ENCODE measurements at places on chromosomes 7 and 10.

DNA sequence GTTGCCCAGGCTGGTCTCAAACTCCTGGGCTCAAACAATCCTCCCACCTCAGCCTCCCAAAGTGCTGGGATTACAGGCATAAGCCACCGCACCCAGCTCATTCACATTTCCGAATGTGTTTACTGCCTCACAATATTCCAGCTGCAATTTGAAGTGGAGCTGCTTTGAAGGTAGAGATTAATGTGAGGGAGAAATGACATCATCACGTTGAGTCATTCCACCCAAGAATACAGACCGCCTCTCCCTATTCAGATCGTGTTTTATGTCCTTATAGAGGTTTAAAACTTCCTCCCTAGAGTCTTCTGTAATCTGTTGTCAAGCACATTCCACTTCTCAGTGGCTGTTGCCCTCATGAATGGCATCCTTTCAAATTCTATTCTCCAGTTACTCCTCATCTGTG, 100.4 kb upstream of the PDGFA start:
- DNase-seq: no peak

- no peak for DNase-seq
Measured at GRCh38 chr10:48884179-48885045, 55.2 kb downstream of the LRRC18 start.

DNA sequence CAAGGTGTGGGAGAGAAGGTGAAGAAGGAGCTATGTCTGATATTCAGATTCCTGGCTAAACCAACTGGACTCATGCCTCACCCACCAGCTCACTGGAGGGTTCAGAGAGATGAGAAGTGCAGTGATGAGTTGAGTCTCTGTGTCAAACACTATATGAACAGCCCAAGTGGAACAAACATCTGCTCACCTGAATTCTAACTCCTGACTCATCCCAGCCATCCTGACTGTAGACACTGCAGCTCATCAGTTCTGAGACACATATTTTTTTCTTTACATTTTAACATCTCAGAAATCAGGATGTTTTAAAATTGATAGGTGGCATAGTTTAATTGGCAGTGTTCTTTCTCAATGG, 27.3 kb downstream of the GSDME start:
- DNase-seq: no peak

DNA sequence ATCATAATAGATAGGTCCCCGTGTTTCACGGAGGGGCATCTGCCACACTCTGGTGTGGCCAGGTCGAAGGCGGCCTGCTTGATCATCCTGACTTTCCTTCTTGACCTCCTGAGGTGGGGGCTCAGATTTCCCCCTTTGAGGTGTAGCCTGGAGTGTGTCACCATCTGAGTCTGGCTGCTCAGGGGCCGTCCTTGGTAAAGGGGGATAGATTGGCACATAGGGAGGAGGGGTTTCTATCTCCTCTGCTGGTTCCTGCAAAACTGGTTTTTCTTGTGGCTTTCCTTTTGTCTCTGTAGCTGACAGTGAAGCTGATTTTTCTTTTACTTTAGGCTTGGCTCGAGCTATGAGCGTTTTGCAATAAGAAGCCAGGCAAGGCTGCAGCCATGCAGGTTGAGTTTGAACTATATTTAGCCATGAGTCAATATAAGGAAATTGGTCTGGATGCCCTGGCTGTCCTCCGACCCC, 7.1 kb upstream of the ZNF117 start:
- no peak for DNase-seq

- no peak for DNase-seq
Measured at GRCh38 chr7:29328045-29328444, 133.5 kb downstream of the CHN2 start.

GRCh38 chr10:27319752-27320431, 79.3 kb upstream of the ACBD5 start:
- no peak for DNase-seq

- no peak for DNase-seq
Measured at GRCh38 chr10:91799612-91799975, 1.4 kb downstream of the TNKS2 start.

GRCh38 chr10:126397640-126398382, 9.5 kb upstream of the ADAM12 start:
- DNase-seq: no peak

DNA sequence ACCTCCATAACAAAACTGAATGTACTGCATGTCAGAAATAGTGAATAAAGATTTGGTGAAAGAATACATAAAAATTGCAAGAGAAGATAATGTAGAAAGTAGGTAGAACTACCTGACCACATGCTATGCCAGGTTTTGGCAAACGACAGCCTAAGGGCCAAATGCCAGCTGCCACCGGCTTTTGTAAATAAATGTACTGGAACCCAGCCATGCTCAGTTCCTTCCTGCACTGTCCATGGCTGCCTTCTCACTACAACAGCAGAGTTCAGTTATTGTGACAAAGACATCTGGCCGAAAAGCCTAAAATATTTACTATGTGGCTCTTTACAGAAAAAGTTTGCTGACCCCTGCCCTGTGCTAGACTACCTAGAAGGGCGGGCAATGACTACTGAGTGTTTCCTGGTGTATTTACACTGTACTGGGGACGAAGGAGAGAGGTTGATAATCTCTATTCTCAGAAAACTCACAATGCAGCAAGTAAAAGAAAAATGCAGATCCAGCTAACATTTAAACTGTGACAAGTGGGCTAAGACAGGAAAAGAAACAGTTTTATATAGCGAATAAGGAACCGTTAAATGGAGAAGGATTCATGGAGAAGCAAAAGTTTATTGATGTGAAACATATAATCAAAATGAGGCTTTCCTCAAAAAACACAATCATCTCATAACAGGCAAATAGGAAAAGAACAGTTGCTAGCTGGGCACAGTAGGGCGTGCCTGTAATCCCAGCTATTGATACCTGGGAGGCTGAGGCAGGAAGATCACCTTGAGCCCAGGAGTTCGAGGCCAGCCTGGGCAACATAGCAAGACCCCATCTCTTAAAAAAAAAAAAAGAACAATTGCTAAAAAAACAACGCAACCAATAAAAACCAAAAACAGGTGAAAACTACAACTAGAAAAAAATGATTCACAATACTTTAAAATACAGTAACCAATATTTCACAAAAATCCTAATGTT, 13.7 kb downstream of the KIN start:
- no peak for DNase-seq

GRCh38 chr7:76037310-76037709, 10.5 kb downstream of the STYXL1 start:
- no peak for DNase-seq

- DNase-seq: no peak
Measured at GRCh38 chr7:155198196-155198892, 99.3 kb upstream of the INSIG1 start.

- no peak for DNase-seq
Measured at GRCh38 chr10:77892021-77892739, 34.4 kb downstream of the DLG5 start.

- no peak for DNase-seq
Measured at GRCh38 chr10:103566536-103566935, 73.0 kb downstream of the NEURL1 start.

DNA sequence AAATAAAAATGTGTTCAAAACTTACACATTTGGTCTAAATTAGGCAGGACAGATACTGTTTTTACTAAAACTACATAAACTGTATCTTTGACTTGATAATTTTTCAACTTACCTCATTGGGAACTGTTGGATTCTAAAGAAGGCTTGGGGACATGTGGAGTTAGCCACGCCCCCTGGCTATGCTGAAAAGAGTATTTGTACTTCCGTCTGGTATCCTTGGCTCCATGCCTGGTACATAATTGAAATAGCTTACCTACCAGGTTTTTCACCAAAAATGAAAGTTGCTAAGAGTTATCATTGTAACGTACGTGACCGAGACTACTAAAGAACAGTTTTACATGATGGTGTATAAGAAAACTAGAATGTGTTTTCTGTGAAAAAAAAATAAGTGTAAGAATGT, 604.8 kb upstream of the IGFBP3 start:
- no peak for DNase-seq

- DNase-seq: no peak
Measured at GRCh38 chr10:29343607-29344038, 54.8 kb downstream of the LYZL1 start.

DNA sequence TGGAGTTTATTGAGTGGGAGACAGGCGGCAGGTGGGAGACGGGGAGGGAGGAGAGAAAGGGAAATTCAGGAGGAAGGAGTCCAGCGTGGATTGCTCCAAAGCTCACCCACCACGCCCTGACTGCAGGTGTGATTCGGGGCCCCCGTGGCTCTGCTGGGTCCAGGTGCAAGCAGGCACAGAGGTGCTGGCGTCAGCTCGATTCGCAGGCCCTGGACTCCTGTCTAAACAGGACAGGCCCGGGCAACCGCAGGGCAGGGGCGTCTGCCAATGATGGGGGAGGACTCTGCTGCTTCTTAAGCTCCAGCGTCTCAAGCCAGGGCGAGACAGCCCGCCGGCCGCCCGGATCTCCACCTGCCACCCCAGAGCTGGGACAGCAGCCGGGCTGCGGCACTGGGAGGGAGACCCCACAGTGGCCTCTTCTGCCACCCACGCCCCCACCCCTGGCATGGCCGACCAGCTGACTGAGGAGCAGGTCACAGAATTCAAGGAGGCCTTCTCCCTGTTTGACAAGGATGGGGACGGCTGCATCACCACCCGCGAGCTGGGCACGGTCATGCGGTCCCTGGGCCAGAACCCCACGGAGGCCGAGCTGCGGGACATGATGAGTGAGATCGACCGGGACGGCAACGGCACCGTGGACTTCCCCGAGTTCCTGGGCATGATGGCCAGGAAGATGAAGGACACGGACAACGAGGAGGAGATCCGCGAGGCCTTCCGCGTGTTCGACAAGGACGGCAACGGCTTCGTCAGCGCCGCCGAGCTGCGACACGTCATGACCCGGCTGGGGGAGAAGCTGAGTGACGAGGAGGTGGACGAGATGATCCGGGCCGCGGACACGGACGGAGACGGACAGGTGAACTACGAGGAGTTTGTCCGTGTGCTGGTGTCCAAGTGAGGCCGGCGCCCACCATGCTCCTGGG, at the start of gene CALML3:
Gene CALML3, plus strand, starts transcription at position 321 of the 920 bp plus-strand sequence. Its CDS starts 125 bp downstream, at position 446.
- DNase-seq: no peak

DNA sequence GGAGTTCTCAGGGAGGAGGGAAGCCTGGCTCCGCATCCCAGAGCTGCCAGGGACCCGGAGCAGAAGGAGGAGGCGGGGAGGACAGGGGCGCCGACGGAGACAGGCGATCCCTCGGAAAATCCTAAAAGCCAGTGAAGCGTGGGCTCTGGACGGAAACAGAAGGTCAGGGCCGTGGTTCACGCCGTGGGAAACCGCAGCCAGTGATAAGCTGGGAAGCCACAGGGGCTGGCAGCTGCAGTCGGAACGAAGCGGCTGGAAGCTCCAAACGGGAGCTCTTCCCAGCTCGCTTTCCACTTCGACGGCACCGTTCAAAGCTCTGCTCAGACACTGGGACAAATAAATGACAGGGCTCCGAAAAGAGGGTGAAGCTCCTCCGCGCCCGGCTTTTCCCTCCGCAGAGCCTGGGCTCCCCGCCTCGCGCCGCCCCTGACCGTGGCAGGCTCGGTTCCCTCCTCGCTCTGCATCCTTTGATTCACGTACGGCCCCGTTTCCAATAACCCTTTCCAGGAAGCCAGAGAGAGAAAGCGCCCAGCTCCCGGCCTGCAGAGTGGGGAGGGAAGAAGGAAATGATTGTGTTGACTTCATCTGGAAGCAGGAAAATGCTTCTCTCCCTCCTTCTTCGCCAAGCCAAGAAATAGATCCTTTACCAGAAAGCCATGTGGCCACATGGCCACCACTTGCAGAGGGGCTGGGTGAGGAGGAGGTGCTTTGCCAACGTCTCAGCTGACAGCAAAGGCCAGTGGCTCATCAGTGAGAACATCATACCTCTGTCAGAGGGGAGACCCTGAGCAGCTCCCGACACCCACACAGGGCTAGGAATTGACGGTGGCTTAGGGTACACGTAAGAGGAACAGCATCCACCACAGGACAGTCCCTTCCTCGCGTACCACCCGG, 57.4 kb downstream of the ADRB1 start:
- DNase-seq: no peak

DNA sequence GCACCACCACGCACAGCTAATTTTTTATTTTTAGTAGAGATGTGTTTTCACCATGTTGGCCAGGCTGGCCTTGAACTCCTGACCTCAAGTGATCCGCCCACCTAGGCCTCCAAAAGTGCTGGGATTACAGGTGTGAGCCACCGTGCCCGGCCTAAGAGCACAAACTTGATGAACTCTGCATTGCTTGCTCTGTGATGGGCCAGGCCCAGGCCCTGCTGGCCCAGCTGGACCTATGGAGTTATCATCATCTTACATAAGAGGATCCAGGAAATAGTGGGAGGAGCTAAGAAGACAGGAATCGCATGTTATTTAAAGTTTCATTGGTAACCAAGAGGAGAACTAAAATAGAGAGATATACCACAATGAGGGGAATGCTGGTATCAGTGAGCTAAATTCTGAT, 86.9 kb downstream of the DAGLB start:
- no peak for DNase-seq

DNA sequence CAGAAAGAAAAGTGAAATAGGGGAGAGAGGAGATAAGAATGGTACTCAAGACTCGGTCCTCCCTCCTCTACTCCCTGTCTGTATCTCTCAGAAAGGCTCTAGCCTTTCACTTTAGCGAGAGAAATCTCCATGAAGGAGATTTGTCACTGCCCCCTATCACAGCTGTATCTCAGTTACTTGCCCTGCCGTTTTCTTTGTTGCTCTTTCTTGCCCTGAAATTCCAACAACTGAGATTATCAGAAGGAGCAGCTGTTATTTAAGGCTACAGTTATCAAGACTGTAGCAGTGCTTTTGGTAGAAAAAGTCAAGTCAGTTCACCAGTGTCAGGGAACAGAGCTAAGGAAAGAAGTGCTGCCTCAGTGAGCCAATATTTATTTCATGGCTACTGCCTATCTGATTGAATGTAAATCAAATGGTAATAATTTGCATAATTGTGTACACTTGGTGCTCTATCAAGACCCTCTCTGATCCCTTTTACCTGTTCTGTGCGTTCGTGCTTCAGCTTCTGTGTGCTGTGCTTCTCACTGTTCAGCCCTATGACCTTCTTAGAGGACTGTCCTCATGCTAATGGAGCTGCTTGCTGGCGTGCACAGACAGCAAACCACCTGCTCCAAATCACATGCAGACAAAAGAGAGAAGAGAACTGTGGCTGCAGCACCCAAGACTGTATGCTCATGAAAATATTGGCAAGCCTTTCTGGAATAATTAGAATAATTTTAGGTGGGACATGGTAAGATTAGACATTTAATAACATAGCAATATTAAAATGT, 180.2 kb upstream of the FAM3C start:
- DNase-seq: no peak

DNA sequence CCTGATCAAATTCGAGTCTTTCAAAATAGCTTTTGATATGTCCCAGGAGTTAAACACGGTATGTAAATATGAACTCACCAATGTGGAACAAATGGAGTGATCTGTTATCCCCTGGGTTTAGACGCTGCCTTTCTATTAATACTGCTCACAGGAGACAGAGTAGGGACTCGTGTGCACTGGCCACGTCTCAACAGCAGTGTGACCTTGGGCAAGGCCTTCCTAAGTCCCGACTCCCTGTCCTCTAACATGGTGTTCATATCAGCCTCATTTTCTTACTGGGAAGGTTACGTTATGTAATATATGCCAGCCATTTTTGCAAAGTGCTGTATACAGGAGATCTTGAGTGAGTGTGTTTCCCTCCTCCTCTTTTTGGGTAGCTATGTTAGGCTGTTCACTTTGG, 1.8 kb downstream of the WDR37 start:
- no peak for DNase-seq
